Posterior cingulate gyrus (tissue), 11 donors: ENCODE measurements at places on chromosomes 5 and 9.

DNA sequence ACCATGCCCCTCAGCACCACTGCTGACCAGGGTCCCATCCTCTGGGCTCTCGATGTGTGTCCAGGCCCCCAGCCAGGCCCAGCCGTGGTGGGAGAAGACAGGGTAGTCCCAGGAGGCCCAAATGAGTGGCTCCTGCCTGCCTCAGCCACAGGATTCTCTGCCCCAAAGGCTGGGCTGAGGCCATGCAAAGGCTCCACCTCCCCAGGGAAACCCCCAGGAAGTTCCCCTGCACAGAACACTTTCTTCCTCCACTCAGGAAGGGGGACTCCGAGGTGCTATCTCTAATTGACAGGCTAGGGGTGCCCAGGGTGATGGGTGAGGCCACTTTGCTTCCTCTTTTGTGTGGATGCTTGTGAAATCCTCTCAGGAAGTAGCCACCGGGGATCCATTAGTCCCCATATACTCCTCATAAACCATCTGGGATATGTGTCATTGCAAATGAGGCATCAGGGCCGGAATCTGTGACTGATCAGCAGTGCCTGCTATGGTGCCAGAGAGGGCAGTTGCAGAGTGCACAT, 23.1 kb upstream of the TDRD7 start:
- no peak for DNase-seq

- DNase-seq: no peak
These were observed 100.5 kb downstream of the PALM2AKAP2 start for GRCh38 chr9:109880276-109881169.

DNA sequence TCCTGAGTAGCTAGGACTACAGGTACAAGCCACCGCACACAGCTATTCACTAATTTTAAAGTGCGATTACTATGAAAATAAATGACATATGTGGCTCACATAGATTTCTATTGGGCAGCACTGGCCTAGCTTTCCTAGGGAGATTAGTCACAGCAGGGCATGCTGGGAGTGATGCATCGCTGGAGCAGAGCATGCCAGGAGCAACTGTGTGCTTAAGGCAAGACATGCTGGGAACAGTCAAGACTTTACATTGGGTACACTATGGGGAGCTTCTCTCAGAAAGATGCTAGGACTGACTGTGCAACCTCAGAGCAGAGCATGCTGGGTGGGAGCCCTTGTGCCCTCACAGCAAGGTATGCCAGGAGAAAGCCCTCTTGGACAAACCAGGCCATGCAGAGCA, 9.3 kb downstream of the ST6GALNAC6 start:
- DNase-seq: no peak

DNA sequence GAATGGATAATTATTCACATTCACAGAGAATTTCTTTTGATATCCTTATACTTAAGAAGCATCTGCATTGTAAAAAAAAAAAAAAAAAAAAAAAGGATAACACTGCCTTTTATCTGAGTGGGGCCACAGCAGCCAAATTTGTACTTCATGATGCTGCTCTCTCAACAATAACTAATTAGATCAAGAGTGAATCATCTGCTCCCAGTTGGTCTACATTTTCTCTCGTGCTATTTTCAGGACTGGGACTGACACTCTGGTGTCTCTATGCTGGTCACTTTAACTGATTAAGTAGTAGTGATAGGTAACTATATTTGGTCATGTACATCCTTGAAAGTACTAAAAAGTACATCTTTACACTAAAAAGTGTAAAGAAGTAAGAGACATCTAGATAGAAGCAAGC, 90.1 kb downstream of the RFX3 start:
- no peak for DNase-seq

GRCh38 chr9:37512437-37512836, 26.7 kb downstream of the POLR1E start:
- no peak for DNase-seq

DNA sequence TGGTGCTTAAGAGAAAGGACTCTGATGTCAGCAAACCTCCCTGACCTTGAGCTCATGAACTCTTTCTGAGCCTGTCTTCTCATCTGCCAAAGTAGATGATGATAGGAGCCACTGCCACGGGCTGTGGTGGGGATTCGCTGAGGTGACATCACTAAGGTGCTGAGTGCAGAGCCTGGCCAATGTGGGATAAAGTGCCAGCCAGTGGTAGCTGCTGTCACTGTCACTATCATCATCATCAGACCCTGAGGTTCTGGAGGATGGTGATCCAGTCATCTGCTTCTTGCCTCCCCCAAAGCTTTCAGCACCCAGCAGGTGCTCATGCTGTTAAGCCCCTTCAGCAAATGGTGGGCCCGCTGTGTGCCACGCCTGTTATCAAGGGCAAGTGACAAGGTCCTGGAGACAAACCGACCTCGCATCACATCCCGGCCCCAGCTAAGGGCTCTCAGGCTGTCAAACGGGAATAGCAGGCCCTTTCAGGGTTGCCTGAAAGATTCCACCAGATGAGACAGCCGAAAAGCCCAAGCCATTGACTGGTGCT, 6.4 kb downstream of the FPGS start:
- DNase-seq: no peak
